ENCODE measurements at places on chromosomes 3 and 15.

DNA sequence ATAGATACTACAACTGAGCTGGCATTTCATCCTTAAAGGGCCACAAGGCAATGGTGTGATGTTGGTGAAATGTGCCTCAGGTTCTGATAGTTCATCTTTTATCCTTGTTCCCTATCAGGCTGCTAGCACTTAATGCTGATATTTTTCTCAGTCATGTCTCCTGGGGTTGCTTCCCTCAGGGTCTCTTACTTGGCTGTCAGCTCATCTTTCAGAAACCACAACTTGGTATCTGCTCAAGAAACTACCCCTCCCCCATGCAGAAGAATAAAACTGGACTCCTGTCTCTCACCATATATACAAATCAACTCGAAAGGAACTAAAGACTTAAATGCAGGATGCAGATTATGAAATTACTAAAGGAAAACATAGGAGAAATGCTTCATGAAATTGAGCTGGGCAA is 308.1 kb downstream of the CHST2 start:
- no peak for DNase-seq

DNA sequence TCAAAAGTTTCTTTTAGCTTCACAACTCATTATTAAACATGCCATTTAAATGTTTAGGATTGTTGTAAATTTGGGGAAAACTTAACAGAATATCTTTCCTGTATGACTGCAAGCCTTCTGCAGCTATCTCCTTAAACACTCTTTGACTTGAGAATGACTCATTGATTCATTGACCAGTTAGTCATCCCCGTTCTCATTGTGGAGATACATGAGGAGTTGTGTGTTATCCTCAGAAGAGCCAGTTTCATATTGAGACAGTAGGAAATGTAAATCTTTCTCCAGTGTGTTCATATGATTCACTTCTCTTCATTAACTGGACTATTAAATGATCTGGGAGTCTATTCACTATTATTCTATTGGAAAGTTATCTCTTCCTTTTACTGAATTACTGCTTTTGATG is 83.0 kb downstream of the CRYGS start:
- DNase-seq, result no peak

GRCh38 chr3:170585937-170586310 is at the start of gene SLC7A14:
Gene SLC7A14 (minus strand): TSS chr3:170586075. CDS start chr3:170526936, 59,139 bp downstream.
- no peak for DNase-seq

DNA sequence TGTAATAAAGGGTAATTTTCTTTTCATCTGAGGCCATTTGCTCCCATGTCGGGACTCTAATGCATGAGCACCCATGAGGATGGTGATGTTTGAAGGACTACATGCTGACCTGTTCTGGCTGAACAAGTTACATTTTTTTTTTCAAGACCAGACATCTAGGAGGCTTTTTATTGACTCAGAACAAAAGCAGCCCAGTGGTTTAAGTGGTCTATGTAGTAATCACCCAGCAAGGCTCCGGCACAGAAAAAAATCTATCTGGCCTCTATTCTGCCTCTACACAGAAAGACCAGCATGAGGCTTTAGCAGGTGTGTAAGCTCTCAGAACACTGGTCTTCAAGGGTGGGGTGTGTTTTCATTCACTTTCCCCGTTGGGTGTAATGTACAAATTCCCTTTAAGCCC is 95.1 kb upstream of the ZBED2 start:
- no peak for DNase-seq

DNA sequence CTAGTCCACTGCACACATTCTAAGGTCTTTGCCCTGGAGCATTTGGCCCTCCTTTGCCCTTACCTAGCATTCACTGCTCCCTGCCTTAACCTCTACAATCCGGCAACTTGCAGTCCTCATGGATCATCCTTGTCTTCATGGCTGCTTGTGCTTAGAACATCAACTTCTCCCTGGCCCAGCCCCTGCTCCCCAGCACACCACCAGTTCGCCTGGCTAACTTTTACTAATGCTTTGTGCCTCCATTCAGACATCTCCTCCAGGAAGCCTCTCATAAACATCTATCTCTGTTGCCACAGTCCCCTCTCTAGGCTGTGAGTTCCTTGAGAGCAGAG is 57.1 kb downstream of the AAGAB start:
- no peak for DNase-seq

Data from stimulated activated CD4-positive, alpha-beta T cell treated with anti-CD3 and anti-CD28 coated beads, Interleukin-4, amount 100 ng/mL, for 24 hours (primary cell).